ENCODE measurements at places on chromosomes 16 and 17.

DNA sequence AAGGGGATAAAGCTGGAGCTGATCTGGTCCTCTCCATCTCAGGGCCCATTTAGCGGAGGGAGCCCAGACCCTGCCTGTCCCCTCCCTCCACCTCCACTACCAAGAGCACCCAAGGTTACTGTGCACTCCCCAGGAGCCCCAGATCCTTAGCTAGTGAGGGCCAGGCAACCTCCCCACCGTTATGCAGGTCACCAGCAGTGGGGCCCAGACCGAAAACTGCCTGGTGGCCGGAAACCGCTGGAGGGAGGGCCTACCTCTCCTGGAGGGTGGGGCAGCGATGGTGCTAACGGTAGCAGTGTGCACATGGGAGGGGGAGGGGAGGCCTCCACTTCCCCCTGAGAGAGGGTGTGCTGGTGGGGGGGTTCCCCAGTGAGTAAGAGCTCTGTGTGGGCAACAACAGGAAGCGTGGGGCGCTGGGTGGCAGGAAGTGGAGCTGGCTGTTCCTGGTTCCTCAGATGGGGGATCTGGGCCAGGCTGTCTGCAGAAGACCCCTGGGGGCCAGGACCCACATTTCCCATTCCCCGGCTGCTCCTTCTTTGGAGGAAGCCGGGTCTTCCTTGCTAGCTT, 4.4 kb downstream of the FMNL1 start:
- DNase-seq: no peak

DNA sequence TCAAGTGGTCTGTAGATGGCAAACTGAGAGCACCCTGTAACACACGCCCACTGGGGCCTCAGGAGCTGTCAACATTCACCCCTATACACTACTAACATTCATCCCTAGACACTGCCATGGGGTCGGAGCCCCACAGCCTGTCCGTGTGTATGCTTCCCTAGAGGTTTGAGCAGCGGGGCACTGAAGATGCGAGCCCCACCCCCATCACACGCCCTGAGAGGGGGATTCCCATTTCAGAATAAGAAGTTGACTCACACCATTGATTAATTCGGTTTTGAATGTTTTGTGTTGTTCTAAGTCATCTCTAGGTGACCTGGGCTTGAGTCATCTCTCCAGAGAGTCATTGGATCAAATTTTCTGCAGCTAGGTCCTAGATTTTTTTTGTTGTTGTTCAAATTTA, 37.3 kb upstream of the MMD start:
- DNase-seq: no peak

GRCh38 chr17:4944163-4944553, 4.1 kb downstream of the RNF167 start:
- DNase-seq: no peak

- no peak for DNase-seq
Measured at GRCh38 chr17:72134608-72135394, 14.0 kb downstream of the SOX9 start.

DNA sequence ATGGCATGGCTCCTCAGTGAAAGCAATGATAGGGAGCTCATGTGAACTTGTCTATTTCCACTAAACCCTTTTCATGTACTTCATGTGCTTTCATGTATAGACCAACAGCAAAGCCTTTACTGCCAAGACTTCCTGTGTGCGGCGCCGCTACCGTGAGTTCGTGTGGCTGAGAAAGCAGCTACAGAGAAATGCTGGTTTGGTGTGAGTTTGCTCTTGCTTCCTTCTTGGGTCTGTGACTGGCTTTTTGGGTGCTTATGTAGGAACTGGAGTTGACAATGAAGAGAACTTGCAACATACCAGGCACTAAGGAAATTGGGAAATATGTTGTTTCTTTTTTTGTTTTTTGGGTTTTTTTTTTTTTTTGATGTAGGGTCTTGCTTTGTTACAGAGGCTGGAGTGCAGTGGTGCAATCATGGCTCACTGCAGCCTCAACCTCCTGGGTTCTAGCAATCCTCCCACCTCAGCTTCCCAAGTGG, 5.7 kb downstream of the SNX11 start:
- DNase-seq: no peak

- DNase-seq: no peak
Measured at GRCh38 chr17:30273373-30273772, 18.4 kb downstream of the BLMH start.

DNA sequence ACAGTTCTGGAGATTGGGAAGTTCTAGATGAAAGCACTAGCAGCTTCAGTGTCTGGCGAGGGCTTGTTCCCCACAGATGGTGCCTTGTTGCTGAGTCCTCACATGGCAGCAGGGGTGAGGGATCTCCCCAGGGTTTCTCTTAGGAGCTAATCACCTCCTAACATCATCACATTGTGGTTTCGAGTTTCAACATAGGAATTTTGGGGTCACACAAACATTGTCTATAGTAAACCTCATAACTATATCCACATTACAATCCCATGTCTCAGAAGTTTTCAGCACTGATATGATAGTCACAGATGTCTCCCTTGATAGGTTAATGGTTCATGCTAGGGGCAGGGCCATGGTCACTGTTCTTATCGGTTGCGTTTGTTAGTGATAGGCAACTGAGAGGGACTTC, 13.8 kb downstream of the CLUAP1 start:
- DNase-seq: no peak

- DNase-seq: no peak
Measured at GRCh38 chr16:57113042-57113453, 20.7 kb downstream of the CPNE2 start.

DNA sequence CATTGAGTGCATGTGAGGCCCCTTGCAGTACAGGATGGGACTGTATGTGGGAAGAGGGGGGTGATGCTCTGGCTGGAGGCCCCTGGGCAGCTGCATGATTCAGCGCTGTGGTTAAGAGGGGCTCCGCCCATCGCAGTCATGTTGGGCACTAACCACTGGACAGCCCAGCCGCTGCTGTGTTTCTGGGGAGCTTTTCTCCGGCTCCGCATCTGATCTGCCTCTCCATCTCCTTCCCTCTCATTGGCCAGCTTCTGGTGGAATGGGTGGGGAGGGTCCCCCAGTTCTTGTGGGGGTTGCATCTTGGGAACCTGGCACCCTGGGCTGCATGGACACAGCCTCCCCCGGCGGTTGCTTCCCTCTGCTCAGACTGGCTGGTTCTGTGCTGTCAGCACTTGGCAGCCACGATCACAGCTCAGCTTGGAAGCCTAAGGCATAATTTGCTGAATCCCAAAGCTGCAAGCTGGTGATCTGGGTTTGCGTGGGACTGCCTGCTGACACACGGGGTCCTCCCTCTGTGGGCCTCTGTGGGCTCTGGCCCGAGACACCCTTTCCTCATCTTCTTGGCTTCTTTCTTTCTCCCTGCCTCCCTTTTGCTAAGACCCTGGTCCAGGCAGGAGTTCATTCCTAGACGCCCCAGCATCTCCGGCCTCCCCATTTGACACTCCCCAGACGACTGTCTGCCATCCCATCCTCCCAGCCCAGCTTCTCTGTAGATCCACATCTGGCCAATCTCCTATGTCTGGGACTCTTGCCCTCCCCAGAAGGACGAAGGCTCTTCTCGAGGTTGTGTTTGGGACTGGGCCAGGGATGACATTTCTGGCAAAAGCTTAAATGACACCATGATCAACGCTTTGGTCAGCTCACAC, 168.3 kb downstream of the SEC14L1 start:
- no peak for DNase-seq

DNA sequence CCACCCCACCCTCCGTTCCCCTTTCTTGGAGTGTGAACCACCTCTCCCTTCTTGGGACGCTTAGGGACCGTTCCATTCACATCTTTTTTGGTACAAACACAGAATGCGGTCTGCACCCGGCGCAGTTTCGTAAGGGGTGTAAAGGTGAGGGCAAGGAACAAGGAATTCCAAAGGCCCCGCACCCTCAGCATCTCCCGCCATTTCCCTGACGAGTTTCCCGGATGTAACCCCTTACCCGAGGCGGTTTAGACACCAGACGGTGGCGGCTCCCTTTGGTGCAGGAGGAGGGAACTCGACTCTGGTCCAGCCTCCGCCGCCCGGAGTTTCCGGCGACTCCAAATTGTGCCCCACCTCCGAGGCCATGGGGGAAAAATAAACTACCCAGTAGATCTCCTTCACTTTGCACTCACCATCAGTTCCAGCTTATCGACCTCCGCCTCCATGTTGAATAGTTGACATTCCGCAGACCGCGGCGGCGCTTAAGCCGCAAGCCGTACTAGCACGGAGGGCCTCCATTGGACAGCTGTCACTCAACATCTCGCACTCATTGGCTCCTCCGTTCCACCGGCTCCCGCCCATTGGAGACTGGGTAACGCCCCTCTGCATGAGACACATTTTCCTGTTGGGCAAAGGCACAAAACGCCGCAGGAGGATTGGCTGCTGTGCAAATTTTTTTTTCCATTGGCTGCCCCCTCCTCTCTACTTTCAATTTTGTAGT, at the start of gene SKA2:
Gene SKA2 (minus strand): TSS at position 466 of the 718 bp plus-strand sequence. CDS start 23 bp downstream, at position 443.
- peak; percentile 76 for DNase-seq

DNA sequence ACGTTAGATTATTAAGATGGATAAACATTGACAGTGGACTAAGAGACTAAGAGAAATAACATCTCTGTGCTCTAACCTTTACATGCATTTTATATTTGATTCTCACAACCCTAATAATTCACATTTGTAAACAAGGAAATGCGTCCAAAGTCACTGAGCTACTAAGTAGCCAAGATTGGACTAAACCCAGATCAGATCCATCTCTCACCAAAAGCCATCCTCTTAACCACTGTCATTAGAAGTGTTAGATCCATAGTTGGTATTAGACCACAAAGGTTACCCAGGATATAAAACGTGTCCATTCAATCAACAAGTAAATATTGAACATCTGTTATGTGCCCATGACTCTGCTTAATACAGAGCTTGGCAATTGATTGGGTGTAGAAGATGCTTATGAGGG, 5.2 kb downstream of the HSD17B2 start:
- DNase-seq: no peak

DNA sequence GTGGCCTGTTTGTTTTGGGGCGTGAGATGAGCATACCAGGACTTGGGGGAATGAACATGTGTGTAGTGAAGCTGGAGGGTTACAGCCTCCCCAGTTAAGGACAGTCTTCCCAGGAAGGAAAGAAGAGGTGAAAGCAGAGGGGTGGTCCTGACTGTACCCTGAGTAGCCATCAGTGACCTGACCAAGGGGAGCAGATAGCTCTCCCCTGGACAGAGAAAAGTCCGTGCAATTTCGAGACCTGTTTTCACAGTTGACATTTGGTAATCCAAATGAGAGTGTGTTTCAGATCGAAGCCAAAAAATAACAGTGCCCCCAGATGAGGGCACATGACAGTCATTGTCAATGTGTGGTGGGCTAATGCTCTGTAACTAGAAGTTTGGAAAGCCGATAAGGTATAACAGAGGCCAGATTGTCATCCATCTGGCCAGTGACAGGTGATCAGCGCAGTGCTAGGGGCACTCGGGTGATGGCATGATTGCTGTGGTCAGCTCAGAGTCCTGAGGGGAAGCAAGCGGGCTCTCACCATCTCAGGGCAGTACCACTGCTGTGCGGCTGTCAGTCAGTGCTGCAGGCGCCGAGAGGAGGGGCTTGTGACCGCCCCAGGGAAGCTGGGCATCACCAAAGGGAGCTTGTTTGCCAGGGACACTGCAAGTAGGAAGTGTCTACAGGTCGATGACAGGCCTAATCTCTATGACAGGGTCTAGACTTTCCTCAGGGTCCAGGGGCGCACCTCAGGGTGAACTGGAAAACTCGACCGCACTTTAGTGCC, 1.1 kb upstream of the NME2 start:
- DNase-seq: no peak

DNA sequence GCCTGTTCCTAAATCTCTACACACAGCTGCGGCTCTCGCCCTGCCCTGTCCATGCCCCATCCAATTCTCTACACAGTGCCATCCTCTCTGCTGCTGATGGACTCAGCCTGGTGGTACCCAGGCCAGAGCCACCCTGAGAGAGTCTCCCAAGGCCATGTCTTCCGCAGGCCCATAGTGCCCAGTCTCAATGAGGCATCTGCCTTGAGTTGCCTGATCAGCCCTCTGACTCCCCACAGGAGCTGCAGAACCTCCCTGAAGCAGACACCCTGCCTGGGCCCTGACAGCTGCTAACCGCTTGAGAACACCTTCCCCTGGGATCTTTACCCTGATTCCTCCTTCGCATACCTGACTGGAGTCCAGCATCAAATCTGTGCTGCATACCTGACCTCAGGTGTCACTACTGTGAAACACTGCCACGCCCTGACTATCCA, 13.3 kb downstream of the TSPOAP1 start:
- DNase-seq: no peak

GRCh38 chr16:81633680-81634379, 145.3 kb upstream of the PLCG2 start:
- no peak for DNase-seq

- DNase-seq: no peak
Measured at GRCh38 chr16:85940214-85940613, 41.3 kb downstream of the IRF8 start.

GRCh38 chr17:633133-633532, 81.5 kb downstream of the VPS53 start:
- no peak for DNase-seq

- DNase-seq: no peak
Measured at GRCh38 chr17:45036691-45037090, 14.7 kb downstream of the DCAKD start.

DNA sequence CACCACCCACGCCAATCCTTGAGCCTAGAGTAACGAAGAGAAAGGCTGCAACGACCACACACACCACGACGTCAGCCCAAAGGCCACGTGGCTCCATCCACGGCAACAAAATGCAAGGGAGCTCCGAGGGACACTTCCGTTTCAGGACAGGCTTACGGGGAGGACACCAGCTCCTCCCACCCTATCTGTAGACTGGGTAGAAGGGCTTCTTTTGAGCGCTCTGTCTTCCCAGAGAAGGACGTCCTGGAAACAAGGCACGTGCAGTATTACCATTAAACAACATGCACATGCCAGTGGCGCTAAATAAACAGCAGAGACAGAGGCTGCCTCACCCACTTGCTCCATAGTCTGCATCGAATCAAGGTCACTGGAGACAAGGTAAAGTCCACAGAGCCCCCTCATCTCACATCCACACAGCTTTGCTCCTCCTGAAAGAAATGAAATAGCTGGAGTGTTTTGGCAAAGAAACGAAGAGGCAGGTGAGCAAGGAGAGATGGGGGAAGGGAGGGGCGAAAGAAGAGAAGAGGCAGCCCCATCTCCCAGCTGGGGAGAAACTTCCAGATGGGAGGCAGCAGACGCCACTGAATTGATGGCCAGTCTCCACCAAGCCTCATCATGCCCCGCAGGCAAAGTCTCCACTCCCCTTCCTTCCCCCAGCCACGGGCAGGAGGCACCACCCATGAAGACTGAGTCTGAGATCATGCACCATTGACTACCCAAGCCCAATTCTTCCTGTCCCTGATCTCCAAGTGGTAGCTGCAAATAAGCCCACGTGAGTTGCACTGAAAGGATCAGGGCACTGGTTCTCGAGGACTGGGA, 24.0 kb downstream of the ZFHX3 start:
- no peak for DNase-seq

DNA sequence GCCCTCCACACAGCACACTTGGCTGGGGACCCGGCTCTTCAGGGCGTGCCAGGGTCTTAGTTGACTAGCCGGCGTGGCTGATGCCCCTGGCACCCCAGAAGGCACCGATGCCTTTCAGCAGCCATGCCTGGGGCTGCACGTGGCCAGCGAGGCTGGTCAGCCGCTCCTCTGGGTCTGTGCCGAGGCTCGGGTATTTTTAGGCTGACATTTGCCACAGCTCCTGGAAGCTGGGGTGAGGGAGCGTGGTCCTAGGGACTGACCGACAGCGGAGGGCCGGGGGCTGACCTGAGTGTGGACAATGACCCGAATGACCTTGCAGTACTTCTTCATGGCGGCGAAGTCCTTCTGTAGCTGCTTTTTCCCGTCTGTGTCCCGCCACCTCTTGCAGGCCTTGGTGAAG, 3.9 kb downstream of the RPL3L start:
- no peak for DNase-seq

All from frontal cortex (tissue), 4 donors.